RCC 7860 (cell line): ENCODE measurements at places on chromosomes 1 and 21.

GRCh38 chr1:226466296-226466695 lies 58.4 kb upstream of the PARP1 start:
- DNase-seq = no peak

DNA sequence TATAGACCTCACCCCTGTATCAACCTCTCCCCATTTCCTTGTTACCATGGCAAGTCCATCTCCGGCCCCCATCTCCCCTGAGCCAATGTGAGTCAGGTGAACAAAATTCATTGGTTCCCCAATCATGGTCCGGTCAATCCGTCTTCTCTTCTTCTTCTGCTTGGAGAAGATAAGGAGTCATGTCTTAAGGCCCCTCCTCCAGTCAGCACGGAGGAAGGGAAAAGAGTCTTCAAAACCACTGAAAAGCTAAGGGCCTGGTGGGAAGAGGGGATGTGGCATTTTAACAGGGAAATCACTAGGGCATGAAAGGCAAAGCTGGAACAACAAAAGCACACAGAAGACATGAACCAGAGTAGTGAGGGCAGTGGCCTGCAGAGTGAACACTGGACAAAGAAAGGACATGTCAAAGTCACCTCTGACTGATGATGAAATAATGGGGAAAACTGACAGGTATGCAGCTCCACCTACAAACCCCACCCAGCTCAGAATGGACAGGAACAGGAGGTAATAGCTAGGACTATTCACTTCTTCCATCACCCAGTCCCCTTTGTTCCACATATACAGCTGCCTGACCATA lies 4.4 kb downstream of the CDC42SE1 start:
- no peak for DNase-seq

DNA sequence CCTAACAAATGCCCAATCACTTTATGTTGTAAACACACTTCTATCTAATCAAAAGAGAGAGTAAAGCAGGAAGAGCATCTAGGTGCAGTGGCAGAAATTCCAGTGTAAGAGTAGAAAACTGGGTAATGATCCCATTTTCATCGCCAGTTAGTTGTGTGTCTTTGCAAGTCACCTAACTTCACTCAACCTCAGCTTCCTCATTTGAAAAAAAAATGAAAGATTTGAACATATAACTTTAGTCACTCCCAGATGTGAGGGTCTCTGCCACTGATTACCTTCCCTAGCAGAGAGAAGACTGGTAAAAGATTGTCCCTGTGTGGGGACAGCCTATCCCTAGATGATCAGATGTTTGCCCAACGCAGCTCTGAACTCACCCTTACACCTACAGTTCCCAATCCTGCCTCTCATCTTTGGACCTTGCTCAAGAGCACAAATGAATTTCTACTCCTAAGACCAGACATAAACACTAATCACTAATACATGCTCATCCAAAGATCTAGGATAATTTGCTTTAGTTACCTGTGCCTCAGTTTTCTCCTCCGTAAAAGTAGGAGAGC lies 25.2 kb upstream of the DUSP23 start:
- no peak for DNase-seq

DNA sequence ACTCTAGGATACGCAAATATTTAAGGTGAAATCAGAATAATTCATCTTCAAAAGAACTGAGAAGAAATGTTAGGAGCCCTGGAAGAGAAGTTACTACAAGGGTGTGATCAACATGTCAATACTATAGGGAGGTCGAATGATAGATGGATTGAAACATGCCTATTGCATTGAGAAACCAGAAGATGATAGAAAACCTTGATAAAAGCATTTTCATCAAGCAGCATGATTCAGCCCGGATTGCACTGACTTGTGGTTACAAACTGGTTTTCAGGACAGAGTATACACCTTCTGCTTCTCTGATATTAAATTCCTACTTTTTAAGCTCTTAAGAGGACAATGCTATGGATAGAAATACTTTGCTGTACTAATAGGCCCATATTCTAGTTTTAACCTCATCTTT lies 164.2 kb downstream of the FMN2 start:
- DNase-seq = no peak

DNA sequence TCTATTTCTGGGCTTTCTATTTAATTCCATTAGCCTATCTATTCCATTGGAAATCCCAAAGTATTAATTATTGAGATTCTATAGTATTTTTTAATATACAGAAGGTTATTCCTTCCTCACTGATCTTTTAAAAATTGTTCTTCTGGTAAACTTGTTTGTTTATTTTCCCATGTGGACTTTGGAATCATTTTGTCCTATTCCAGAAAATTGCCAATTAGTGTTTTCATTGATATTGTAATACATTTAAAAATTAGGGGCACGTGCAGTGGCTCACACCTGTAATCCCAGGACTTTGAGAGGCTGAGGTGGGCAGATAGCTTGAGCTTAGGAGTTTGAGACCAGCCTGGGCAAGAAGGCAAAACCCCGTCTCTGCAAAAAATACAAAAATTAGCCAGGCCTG lies 8.4 kb upstream of the TLCD4 start:
- no peak for DNase-seq

DNA sequence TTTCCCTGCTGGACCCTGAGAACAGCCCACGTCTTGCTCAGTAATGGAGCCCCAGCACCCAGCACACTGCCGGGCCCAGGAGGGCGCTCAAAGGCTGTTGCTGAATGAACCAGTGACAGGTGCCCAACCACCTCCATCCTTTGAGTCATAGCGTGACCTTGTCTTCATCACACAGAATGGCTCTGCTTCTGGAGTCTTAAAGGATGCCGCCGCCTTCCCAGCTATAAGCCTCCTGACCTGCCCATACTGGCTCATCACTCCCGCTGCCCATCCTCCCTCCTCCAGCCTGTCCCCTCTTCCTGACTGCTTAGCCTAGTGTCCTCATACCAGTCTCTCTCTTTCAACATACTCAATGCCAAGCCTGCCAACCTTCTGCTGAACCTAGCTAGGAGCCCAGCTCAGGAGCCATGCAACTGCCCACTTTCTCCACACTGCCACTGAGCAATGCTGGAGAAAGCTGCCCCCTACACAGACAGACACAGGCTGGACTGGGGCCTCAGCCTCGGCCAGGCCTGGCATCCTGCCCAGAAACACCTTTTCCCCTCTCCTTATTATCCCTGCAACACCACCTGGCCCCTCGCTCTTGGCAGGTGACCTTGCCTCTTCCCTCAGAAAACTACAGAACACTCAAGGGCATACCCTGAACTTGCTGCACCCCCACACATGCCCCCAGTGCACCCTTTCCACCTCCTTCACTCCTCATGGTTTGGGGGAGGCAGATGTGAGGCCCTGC lies 14.1 kb downstream of the TTC39A start:
- DNase-seq = peak; percentile 76

GRCh38 chr1:177067752-177068410 lies 96.6 kb downstream of the ASTN1 start:
- no peak for DNase-seq

- DNase-seq = no peak
Observed at GRCh38 chr1:1578371-1578940, 3.8 kb upstream of the SSU72 start.

- DNase-seq = peak; percentile 27
Observed at GRCh38 chr1:91282695-91283420, 121.8 kb downstream of the HFM1 start.

DNA sequence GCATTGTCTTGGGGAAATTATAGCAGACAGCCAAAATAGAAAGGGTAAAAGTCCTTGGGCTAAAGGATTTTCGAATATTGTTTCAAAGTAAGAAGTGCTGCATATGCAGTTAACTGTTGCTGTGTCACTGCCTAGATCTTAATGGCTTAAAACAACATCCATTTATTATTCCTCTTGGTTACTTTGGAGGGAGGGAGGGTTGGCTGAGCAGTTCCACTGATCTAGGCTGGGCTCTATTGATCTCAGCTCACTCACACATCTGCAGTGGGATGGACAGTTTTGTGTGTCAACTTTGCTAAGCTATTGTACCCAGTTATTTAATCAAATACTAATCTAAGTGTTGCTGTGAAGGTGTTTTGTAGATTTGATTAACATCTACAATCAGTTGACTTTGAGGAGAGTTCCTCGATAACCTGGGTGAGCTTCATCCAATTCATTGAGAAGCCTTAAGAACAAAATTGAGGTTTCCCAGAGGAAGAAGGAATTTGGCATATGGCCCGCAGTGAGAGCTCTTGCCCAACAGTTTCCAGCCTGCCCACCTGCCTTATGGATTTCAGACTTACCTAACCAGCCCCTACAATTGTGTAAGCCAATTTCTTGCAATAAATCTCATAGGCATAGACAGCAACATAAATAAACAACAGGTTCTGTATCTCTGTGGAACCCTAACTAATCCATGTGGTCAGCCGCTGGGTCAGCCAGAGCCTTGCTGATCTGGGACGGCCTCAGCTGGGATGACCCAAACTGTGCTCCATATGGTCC lies 187.3 kb downstream of the AK5 start:
- DNase-seq = no peak

DNA sequence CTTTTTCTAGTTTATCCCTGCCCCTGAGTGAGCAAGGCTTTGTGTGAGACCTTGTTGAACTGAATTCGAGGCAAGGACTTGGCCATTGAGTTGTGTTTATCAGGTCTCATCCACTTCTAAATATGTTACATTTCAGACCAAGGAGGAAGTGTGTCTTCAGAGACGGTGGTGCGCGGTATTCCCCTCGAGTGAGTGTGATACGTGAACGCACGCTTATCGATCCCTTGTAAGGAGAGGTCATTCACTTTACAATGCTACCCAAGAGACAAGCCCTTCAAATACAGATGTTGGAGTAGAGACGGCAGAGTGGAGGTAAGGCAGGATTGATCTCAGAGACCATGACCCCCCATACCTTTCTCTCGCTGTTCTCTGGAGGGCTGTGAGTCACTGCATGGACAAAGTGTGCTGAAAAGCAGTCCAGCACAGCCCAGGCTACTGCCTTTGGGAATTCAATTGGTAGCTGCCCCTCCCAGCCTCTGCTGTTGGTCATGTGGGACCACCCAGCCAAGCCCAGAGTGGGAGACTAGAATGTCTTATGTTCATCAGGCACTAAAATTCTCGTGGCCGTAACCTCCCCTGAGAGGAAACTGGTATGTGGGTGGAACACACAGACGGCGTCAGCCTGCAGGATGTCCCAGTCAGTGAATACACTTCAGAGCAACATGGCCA lies 16.3 kb upstream of the MTARC1 start:
- DNase-seq = no peak

DNA sequence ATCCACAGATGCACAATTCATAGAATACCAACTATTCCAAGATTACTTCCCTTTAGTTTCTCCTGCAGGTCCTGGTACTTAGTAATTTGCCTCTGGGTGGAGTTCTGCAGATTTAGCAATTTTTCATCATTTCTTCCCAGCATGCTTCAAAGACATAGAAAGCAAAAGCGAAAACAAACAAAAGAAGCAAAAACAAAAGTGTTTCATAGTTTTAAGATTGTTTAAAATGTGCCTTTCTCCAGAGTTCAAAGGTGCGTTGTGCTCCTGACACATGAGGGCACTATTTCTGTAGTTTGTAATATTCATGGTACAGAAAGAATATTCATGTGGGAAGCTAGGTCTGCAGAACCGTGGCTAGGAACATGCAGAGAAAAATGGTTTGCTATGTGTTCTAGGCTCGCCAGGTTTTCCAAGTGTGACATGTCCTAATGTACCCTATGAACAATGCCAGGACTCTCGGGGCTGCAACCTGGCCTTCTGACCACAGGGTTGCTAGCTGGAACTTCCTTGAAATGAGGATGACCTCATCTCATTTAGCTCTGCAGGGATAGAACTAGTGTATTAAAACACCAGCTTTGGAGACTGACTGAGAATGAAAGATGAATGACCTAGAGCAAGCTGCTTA lies 30.0 kb upstream of the RCSD1 start:
- DNase-seq = peak; percentile 64

- DNase-seq = no peak
Observed at GRCh38 chr1:214364386-214364785, 83.4 kb downstream of the SMYD2 start.

GRCh38 chr21:29867796-29868195 lies 72.0 kb downstream of the GRIK1 start:
- DNase-seq = no peak

- DNase-seq = no peak
Observed at GRCh38 chr1:240237305-240237721, 145.6 kb downstream of the FMN2 start.

GRCh38 chr1:23436520-23437354 lies 12.2 kb upstream of the TCEA3 start:
- DNase-seq = no peak

GRCh38 chr1:185441605-185442004 lies 124.6 kb upstream of the IVNS1ABP start:
- DNase-seq = peak; percentile 93

- no peak for DNase-seq
Observed at GRCh38 chr1:192691041-192691440, 55.1 kb downstream of the RGS13 start.

- DNase-seq = peak; percentile 56
Observed at GRCh38 chr1:214403431-214403830, 122.5 kb downstream of the SMYD2 start.

- no peak for DNase-seq
Observed at GRCh38 chr1:82503822-82504221, 703.1 kb downstream of the ADGRL2 start.

- DNase-seq = no peak
Observed at GRCh38 chr21:36735724-36736320, 36.9 kb downstream of the SIM2 start.

DNA sequence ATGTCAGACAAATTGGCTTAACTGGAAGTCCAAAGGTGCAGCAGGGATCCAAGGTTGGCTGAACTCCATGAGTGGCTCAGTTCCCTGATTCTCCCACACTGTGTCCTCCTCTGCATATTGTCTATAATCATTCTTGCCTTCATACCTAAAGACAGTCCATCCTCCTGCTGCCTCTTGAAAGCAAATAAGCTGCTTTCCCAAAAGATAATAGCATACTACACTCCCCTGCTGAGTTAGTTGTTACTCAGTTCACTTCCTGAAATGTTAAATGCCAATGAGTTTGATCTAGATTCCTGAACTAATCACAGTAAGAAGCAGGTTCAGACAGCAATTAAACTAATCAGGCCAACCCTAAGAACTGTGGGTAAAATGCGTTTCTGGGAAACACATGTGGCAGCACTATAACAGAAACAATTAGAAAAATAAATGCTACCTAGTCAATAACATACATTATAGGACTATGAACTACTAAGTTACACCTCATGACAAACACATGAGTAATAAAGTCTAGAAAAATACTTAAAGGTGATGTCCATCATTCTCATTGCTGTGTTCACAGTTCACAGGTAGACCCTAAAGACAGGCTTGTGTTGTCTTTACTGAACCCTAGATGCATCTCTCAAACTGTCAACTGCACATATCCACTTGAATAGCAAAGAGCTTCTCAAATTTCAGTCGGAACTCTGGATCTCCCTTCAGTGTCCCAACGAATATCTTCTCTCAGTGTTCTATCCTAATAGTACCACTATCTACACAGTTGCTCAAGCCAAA lies 50.8 kb upstream of the BOLA1 start:
- DNase-seq = peak; percentile 5

- DNase-seq = peak; percentile 14
Observed at GRCh38 chr1:121558514-121558913, 373.7 kb downstream of the SRGAP2C start.

- no peak for DNase-seq
Observed at GRCh38 chr1:19086176-19086875, 123.7 kb downstream of the UBR4 start.
